Choroid plexus epithelial cell (primary cell): ENCODE measurements at places on chromosomes 11 and 22.

DNA sequence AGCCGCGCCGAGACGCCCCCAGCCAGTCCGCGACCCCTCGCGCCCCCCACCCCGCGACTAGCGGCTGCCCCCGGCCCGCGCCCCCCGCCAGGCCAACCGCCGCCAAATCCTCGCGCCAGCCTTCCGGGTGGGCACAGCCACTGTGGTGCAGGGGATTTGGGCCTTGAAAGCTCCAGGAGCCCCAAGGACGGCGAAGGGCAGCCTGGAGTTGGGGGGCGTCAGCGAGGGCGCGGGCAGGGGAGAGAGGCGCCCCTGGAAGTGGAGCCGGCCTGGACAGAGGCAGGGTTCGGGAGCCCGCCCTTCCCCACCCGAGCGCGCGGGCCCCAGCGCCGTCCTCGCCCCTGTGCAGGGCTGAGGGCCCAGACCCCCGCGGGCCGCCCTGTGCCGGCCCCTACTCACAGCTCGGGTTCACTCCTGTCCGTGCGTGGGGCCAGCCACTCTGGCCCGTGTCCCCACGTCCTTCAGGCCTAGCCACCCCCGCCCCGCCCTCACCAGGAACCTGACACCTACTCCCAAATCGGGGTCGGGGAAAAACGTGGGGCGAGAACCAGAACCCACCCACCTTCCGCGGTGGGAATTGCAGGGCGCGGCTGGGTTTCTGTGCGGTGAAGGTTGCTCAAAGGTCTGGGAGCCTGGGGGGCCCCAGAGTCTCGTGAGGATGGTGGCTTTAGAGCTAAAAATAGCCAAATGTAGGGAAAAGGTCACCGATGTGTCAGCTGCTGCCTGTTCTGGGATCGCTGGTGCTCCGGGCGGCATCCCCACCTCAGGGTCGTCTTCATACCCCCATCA is at the start of gene CPT1B:
Gene CPT1B (minus strand): TSS at position 441 of the 789 bp plus-strand sequence. CDS start 512 bp downstream, outside the sequence.
- DNase-seq, result peak; percentile 13

- DNase-seq, result peak; percentile 68
These were observed 2.3 kb downstream of the RASL10A start for GRCh38 chr22:29313126-29313575.

DNA sequence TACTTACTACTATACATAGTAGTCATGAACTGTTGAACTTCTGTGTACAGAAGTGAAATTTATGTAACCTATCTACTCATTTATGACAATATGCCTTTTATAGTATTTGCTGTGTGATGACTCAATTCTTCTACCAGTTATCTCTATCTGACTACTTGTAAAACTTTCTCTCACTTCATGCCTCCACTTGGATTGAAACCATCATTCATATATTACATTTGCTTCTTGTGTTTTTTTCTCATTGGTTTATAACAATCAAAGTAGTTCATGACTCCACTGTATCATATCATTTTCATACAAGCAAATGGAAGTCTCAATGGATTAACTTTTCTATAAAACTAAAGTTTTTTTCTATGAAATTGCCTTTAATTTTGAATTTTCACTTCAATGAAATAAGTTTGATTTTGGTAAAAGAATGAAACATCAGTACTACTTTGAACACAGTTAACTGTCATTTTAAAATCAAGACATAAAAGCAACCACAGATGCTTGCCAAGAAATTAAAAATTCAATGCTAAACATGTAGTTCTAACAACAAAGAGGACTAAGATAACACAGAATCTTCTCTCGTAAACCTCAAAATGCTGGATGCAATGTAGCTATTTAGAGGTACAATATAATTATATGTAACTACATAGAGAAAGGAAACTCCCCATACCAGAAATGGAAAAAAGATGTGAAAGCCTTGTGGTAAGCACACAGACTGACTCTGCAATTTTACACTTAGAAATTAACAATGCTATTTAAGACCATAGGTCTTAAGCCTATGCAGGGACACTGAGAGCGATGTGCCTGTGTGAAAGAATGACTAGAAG is 27.6 kb upstream of the EXPH5 start:
- DNase-seq, result peak; percentile 34

DNA sequence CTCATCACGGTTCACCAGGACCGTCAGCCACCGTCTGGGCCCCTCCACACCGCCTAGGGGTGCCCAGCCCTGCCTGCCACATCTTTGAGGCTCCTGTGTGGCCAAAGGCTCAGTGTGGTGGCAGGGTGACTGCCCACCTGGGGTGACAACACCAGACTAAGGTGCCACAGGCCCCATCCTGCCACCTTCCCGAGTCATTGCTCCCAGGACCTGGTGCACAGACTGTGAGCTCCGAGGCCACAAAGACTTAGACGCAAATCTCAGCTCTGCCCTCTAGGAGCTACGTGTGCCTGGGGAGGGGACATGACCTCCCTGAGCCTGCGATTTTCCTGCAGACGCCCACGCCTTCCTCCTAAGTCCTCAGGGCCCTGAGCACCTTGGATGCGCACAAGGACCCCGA is 36.5 kb downstream of the KIAA0930 start:
- no peak for DNase-seq

DNA sequence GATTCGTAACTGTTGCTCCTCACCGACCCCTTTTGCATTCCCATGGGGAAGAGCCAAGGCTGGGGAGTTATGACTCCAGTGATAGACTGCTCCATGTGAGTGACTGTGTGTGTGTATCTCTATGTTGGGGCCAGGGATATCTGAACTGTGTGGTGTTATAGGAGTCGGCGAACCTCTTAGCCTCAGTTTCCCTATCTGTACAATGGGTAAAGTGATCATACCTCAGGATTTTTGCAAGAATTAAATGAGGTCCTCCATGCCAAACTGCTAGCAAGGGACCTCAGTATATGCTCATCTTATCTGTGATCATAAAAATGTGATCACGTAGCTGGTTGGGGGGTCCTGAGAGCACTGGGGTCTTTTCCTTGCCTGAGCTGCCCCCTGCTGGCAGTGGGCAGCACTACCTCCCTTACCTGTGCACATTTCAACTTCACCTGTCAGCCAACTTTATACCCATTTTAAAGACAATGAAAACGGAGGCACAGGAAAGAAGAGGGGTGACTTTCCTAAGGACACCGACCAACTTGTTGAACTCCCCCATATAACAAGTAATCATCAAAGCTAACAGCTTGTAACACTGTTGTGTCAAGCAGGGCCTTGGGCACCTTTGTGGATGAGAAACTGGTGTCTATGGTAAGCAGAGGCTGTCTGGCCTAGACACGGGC is 1.4 kb upstream of the DPP3 start:
- DNase-seq, result peak; percentile 26

GRCh38 chr22:17754233-17754925 is 19.9 kb downstream of the BID start:
- no peak for DNase-seq

DNA sequence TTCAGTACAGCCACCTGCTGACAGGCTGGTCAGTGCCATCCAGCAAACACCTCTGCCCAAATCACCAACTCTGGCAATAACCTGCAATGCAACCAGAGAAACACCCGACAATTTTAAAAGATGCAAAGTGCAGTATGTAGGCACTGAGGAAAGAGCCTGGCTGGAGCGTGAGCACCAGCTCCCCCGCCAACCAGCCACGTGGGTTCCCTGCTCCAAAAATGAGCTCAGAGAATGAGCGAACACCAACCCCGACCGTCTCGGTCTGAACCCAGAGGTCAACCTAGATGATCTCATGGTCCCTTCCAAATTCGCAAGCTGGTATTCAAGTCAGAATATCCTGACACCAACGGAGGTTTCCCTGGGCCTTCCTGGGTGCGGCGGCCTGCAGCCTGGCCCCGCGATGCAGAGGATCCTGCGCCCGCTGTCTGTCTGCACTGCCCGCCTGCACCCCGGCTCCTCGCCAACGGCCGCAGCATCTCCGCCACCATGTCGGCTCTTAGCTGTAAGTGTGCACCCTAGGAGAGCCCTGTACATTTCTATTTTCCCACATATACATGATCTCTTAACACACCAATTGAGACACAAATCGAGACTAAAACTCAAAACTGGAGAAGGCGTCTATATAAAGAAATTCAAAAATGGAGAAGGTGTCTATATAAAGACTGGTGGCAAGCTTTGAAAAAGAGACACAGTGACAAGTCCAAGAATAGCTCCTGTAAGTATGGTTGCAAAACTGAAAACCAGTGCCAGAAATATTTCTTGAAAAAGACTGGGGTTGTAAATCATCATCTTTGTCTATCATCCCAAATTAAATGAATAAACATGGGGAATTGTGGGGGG is 22.8 kb downstream of the TMEM184B start:
- DNase-seq, result no peak

DNA sequence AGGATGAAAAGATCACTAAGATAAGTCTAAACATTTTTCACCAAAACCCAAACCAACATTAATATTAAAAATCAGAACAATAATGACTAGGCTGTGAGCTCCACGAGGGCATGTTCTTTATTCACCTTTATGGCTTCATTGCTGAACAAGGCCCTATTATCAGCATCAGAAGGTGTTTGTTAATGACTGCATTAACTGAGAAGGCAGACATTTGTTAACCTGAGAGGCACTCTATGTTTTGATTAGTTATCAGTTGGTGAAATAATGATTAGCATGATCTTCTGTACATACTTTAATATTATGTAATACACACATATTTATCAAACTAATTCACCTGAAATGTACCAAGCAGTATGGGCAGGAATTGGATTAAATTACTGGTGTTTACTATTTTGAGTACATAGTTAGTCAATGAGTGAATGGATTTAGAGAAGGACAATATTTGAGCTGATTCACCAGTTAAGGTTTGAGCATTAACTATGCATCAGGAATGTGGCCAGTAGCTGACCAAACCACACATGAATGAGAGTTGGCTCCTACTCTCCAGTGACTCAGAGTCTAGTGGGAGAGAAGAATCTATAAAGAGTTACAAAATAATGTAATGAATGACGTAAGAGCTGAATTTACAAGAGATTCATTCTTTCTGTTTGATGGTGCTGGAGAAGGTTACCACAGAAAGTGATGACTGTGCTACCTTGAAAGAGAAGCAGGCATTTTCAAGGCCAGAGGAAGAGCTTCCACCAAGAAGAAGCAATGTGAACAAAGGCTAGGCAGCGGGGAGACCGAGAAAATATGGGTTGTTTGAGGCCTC is 6.7 kb downstream of the IL18 start:
- peak; percentile 99 for DNase-seq

DNA sequence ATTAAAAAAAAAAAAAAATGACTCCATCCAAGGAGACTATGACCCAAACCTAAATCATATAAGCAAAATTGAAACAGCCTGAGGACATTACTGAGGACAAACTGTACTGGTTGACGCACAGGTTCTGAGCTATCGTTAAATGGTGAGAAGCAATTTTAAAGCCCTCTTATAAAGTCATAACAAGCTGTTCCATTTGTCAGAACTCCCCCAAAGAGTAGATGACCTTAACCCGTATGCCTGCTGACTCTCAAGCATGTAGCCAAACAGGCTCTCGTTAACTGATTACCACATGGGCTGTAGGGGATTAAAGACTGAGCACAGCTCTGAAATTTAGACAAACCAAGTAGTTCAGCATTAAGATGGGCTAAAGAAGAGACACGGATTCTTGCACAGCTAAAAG is 2.2 kb downstream of the CRYAB start:
- DNase-seq, result no peak

DNA sequence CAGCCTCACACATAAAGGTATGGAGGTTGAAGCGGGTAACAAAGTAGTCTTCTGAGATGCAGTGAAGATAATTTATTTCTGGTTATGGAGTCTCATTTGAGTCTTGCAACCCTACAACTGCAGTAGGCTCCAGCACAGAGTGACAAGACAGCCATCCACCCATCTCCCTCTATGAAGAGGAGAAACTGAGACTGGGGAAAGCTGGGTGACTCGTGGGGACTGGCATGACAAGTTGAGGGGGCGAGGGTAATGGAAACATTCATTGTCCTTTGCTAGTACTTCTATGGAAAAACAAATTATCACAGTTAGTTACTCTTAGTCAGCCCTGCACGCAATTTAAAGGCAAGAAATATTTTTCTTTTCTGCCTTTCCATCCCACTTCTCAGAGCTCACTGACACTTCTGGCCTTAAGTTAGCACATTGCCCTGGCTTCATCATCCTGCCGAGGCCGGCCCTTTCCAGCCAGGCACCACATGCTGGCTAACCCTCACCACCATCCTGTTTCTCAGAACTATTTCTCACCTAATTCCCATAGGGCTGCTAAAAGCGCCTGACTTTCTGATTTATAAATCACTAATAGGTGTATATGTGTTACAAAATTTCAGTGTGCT is 361.1 kb downstream of the ETS1 start:
- no peak for DNase-seq

DNA sequence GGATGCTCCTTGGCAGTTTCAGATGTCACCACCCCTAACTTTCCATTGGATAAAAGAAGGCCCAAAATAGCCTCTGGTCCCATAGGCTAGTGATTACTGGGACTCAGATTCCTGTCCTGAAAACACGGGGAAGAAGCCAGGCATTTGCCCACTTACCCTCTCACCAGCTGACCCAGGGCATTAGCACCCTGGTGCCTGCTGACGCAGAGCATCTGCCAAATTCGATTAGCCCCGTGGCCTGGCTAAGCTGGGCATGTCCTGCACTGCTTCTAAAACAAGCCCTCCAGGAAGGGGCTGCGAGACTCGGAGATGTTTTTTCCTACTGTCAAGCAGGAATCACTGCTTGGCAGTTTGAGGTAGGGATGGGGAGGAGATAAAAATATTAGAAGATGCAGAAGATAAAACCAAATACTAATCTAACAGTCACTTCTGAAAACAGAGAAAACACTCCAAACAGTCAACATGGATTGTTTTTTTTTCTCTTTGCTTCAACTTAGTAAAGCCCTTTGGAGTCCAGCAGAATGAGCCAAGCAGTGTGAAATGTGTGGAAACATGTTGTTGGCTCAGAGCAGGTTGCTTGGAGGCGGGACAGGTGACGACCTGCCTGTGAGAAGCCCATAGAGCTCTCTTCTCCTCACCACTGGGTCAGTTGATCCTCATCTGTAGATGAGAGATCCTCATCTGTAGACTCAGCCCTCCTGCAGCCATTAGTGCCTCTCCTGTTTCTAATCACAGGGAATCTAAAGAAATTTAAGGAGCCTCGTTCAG is 54.0 kb downstream of the BDNF start:
- DNase-seq, result no peak
